ENCODE measurements at places on chromosomes 7 and 10.

DNA sequence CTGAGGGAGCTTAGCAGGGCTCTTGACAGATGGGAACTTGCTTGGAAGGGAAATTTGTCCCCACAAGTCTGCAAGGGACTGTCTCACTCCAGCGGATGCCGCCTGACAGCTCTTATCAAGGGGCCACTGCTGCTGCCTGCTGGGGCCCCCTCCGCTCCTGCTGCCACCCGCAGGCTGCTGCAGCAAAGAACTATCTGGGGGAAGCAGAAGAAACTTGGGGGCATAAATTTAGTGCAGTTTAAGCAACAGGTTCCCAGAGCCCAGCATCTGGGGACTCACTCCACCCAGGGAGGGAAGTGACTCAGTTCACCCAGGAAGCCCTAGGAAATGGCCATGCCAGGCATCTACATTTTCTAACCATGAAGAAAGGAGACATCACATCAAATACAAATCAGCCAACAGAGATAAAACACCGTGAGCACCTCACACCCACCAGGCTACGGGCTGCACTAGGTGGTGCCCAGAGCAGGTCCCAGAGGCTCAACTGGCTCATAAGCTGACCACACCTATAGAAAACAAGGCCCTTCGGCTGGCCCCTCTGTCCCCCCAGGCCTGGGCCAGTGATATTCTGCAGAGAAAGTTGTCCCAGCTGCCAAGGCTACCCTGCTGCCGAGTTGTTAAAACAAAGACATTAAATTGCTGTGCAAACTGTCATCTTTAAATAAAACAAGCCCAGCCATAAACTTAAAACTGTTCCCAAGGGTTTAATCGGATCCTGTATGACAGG, 3.7 kb downstream of the RGS10 start:
- peak; percentile 38 for DNase-seq

GRCh38 chr7:70712942-70713341, 419.0 kb upstream of the GALNT17 start:
- DNase-seq = no peak

GRCh38 chr10:23293145-23293724, 51.4 kb downstream of the C10orf67 start:
- no peak for DNase-seq

GRCh38 chr10:76882796-76883195, 754.8 kb downstream of the KCNMA1 start:
- no peak for DNase-seq

- DNase-seq = no peak
These were observed 33.6 kb downstream of the VSTM4 start for GRCh38 chr10:49081547-49082275.

DNA sequence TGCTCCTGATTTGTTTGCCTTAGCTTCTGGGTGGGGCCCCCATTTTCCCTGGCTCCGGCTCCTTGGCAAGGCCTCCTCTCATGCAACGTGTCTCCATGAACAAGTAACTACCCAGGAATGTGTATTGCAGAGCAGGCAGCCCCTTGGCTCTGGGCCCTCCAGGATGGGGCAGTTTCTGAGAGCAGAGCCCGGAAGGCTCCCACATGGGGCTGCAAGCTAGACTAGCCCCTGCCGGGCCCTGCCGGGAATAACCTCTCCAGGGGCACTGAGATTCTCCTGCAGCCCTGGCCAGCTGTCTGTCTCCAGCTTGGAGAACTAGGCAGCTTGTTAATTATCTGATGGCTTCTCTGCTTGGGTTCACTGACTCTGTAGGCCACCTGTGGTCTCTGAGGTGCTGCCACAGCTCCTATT, 184.0 kb upstream of the INHBA start:
- no peak for DNase-seq

DNA sequence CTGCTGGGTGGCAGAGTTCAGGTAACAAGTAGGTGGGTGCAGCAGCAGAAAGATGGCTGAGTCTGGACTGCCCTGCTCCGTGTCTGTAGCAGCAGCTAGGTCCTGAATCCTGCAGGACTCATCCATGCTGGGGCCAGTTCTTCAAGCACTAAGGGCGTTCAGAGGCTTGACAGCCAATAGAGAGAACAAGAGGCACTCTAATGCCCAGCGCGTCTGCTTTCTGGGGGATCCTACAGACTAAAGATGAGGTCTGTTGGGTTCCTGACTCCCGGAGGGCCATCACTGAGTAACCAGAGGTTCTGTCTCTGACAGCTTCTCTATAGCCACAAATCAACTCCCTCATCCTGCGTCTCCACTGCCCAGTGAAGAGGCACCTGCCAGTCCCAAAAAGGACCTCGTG, 125.5 kb downstream of the PTPN20 start:
- no peak for DNase-seq

DNA sequence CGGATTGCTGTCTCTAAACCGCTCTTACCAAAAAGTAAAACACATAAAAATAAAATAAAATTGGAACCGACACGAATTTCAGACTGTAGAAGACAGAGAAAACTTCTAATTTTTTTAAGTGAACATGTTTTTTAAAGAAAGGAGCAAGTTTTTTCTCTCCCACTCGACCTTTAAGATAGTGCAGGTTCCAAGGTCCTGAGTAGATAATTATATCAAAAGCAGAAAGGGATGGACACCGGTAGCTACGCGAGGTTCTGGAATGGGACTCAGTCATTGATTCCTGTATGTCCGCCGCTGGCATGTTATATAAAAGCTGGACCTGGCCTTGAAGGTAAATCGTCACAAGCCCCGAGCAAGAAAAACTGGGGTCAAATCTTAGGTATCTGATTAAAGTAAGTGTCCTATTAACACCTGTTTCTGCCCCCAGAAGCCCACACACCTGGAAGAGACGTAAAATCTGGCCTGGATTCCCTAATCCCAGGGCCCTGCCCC, 462 bp upstream of the CISD1 start:
- no peak for DNase-seq

DNA sequence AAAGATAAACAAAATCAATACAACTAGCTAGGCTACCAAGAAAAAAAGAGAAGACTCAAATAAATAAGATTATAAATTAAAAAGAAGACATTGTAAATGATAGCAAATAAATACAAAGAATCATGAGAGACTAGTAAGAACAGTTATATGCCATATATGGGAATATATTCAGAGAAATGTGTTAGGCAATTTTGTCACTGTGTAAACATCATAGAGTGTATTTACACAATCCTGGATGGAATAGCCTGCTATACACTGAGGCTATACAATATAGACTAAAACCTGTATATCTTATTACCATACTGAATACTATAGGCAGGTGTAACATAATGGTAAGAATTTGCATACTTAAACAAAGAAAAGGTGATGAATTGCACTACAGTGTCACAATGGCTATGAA, 717.4 kb downstream of the PARD3 start:
- DNase-seq = no peak

DNA sequence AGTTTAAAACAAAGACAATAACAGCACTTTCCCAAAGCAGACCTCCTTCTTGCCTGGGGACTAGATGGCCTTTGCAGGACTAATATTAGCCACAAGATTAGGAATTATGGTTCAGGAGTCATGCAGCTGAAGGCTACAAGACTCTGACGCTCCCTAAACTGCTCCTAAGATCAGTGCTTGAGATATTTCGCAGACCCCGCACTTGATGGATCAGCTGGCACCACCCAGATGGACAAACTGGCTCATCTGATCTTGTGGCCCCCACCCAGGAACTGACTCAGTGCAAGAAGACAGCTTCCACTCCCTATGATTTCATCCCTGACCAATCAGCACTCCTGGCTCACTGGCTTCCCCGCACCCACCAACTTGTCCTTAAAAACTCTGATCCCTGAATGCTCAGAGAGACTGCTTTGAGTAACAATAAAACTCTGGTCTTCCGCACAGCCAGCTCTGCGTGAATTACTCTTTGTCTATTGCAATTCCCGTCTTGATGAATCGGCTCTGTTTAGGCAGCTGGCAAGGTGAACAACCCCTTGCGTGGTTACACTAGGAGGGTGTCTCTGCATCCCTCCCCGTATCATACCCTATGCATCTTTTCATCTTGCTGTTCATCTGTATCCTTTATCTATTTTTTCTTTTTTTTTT, 26.9 kb upstream of the NRBF2 start:
- no peak for DNase-seq

DNA sequence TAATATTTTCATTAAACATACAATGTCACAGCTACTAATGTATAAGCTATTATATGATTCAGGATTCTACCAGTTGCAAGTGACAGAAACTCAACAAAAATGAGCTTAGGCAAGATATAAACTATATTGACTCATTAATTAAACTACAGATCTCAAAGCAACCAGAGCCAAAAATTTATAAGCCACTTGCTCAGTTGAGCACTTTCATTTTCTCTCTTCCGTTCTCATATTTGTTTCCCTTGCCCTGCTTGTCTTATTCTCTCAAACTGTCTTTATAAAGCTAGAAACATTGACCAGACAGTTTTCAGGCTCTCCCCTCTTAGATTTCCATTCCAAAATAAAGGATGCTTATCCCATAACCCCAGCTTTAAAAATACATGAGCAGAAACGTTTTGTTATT, 60.2 kb upstream of the DGKB start:
- no peak for DNase-seq

DNA sequence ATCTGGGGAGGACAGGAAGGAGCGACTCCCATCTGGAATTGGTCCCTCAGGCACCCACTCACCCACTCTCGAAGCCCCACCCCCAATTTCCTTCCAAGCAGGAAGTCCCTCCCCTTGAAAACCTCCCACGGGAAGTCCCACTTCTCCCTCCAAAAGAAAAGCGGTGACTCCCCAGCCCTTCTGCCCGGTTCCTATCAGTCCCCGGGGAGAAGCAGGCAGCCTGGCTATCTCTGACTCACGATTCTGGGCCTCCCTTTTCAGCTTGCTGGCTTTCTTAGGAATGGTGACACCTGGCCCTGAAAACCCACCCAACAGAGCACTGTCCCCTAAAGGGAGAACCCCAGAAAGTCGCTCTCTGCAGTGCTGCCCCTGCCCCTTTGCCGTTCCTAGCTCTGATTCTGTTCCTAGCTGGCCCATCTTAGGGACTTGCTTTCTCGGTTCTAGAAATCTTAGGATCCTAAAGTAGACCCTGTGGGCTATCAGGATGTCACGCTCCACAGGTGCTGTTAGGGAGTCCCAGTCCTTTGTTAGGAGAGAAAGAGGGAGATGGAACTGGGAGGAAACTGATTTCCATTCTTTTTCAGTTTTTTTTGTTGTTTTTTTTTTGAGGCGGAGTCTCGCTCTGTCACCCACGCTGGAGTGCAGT, 6.0 kb downstream of the TSC22D4 start:
- no peak for DNase-seq

- no peak for DNase-seq
These were observed 1.3 kb upstream of the GDF10 start for GRCh38 chr10:47298715-47299114.

DNA sequence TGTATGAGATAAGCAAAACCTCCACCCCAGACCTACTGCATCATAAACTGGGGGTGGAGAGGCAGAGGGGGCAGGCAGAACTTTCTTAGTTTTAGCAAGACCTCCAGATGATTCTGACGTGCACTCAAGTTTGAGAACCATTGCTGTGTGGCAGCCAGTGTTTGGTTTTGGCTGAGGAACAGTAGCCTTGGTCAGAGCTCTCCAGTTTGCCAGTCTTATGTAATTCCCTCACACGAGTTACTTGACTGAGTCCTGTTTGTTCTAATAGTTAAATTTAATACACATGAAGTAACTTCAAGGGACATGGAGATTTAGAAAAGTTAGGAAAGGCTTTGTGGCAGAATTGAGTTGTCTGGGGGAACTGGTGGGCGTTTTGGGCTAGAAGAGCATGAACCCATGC, 38.5 kb downstream of the GARS1 start:
- no peak for DNase-seq

GRCh38 chr7:128759242-128759641, 16.4 kb downstream of the OPN1SW start:
- DNase-seq = no peak

DNA sequence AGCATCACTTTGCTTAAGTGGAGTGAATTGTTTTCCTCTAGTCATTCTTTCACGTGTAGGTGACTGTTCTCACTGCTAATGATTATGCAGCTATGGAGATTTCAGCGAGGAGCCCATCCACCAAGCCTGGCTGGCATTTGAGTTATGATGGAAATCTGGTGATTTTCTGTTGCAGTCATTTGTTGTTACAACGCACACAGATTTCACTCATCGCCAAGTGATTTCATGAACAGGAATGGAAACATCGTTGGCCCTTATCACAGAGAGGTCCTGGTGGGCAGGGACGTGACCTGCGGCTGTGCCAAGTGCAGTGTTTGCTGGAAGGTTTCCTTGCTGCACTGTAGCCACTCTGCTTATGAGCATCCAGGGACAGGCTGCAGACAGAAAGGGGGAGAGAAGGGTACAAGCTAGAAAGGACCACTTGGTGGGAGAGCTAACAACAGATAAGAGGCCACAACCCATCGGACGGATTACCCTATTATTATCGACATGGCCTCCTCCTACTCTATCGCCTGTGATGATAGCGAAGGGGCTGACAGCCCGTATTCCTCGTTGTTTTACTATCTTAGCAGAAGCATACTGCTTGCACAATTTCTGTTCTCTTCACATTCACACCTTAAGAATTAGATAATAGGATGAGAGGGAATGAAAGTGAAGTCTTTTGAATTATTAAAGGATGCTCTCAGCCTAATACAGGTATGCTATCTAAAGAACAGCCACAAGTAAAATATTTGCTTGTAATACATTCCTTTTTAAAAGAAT, 99.0 kb upstream of the PITRM1 start:
- no peak for DNase-seq

DNA sequence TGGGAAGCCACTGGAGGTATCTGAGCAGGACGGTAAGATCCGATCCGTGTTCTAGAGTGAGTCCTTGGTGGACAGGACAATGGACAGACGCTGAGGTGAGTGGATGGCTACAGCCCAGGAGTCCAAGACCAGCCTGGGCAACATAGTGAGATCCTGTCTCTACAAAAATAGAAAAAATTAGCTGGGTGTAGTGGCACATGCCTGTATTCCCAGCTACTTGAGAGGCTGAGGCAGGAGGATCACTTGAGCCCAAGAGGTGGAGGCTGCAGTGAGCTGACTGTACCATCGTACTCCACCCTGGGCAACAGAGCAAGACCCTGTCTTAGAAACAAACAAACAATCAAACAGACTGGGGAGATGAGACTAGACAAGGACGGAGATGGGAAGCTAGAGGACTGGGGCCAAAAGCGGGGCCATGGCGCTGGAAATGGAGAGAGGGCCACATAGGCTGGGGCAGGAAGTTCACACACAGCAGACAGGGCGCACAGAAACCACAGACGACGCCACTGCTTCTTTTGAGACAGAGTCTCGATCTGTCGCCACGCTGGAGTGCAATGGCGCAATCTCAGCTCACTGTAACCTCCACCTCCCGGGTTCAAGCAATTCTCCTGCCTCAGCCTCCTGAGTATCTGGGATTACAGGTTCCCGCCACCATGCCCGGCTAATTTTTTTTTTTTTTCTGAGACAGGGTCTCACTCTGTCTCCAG, 24.7 kb downstream of the DAGLB start:
- DNase-seq = no peak

DNA sequence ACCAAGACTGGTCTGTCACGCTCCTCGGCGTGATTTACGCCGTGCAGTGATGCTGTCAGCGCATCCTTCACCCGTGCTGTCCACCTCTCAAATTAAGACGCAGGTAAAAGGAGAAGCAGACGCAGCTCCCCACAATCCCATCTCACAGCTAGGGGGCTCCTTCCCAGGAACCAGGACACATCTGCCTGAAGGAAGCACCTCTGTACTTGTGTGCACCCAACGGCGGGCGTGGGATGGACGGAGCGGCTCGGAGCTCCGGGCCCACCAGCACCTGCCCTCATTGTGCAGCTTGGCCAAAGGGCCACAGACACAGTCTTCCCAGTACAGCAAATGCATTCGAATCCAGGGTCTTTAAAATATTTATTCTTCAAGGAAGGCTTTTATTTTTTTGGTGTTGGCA, 55.3 kb downstream of the STK32C start:
- no peak for DNase-seq

Data from bone marrow (tissue), 2 donors.